DMS 273 treated with DMSO at 0.1 percent for 48 hours (cell line): ENCODE measurements at places on chromosomes 7 and 10.

- DNase-seq = no peak
Measured at GRCh38 chr7:138625849-138626230, 75.3 kb downstream of the SVOPL start.

DNA sequence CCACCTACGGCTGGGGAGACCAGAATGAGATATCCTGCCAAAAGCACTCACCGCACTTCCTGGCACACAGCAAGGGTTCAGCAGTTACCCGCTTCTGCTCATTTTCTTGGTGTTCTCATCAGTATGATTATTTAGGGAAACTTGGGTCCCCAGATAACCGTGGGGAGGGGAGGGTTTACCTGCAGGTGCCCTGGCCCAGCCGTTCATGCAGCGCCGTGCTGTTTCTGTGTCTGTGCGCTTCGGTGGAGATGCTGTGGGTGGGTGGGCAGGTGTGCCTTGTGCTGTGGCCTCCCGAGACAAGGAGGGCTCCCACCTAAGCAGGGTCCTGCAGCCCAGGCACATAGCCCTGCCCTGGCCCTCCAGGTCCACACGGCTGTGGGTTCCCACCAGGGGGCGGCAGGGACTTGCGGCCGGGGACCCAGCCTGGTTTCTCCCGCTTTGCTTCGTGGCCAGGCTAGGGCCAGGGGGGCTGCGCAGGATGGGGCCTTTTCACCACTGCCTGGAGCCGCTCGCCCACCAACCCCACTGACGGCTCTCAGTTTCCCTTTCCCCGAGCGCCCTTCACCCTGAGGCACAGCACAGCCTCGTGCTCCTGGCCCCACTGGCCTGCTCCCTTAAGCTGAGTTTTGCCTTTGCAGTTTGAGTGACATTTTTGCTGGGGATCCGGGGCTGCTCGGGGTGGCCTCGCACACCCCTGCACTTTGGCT lies 78.5 kb downstream of the LHPP start:
- no peak for DNase-seq

- DNase-seq = no peak
Measured at GRCh38 chr10:121695731-121696464, 97.7 kb upstream of the FGFR2 start.

GRCh38 chr10:283916-284356 lies 148.7 kb downstream of the ZMYND11 start:
- DNase-seq = no peak

DNA sequence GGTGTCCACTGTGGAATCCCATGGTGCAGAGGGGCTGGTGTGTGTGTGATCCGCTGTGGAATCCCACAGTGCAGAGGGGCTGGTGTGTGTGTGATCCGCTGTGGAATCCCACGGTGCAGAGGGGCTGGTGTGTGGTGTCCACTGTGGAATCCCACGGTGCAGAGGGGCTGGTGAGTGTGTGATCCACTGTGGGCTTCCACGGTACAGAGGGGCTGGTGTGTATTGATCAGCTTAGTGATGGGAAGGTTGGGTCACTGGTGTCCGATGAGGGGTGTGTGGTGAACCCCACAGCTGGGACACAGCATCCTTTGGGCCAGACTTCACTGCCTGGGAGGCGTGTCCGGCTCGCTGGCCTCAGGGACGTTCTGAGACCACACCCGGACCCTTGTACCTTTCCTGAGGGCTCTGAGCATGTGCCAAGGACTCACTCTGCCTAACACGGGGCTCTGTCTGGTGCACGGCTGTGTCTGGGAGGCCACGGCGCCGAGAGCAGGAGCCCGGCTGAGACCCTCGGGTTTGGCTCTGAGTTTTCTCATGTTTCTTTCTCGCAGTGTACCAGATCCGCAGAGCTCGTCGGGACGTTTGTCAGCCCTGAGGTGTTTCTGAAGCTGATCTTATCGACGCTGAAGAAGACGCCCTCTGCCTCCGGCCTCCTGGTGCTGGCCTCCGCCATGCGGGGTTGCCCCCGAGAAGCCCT lies 29.3 kb upstream of the PRKAR1B start:
- no peak for DNase-seq
